ENCODE measurements at places on chromosomes 3 and 15.

DNA sequence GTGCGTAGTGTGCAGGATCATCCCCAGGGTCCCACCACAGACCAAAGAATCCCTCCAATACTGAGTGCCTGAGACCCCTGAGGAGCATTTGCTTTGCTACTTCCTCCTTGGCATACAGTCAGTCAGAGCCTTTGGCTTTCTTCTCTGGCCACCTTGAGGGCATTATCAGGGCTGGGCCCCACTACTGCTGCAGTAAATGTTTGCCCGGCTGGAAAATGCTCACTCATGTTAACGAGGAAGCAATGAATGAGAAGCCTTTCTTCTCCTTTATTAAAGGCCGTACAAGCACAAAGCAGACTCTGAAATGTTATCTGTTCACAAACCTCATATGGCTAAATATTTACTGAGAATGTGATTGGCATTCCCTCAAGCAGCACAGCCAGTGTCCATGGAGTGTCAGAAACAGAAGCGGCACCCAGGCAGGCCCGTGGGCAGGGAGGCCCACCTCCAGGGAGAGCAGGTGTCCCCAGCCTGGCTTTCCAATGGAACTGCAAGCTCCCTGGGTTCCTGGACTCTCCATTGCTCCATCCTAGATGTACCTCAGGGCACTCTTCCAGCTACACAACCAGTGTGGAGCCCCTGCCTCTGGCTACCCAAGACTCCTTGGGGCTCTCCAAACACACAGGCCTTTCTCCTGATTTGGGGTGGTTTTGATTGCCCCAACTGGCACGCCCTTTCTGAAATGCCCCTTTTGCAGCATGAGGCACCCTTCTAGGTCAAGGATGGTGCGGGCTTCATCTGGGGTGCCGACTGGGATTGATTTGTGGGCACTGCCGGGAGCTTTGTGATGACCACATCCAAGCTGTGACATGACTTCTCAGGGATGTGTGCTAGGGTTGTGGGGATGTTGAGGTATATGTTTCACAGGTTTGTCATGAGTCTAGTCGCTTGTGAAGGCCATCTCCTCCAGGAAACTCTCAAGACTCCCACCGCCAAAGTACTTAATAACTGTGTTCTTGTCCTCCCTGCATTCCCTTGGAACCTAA is 195.6 kb downstream of the FAM43A start:
- DNase-seq, result no peak

- DNase-seq, result no peak
Observed at GRCh38 chr3:69343875-69344274, 42.0 kb downstream of the FRMD4B start.

- no peak for DNase-seq
Observed at GRCh38 chr3:71636001-71636400, 52.5 kb upstream of the FOXP1 start.

DNA sequence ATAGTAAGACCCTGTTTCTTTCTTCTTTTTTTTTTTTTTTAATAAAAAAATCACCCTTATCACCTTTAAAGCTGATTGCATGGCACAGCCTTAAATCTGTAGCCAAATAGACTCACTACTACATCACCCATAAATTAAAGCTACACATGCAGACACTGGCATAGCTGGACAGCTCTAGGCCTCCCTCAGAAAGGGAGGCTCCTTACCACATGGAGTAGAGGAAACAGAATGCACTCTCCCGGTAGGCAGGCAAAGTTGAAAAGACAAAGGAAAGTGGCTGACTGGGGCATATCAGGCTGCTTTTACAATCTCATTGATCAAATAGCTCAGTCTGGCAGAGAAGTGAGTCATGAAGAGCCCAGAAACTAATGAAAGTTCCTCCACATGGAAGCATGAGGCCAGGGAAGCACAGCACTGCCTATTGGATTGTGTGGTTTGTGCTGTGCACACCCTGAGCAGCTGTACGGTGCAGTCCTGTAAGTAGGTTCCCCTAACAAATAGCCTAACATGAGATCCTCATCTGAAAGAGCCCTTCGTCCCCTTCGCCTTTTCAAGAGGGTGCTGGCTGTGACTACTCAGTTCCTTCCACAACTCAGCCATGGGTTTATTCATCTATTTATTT is 32.7 kb upstream of the FAM98B start:
- no peak for DNase-seq

- DNase-seq, result no peak
Observed at GRCh38 chr3:171981271-171981605, 58.1 kb upstream of the FNDC3B start.

- DNase-seq, result no peak
Observed at GRCh38 chr15:85141726-85142125, 160.1 kb downstream of the PDE8A start.

- no peak for DNase-seq
Observed at GRCh38 chr15:49290191-49290590, 120.1 kb downstream of the GALK2 start.

GRCh38 chr3:127572186-127572585 is 18.3 kb downstream of the TPRA1 start:
- no peak for DNase-seq

GRCh38 chr3:181568248-181568647 is 143.5 kb upstream of the SOX2 start:
- no peak for DNase-seq

DNA sequence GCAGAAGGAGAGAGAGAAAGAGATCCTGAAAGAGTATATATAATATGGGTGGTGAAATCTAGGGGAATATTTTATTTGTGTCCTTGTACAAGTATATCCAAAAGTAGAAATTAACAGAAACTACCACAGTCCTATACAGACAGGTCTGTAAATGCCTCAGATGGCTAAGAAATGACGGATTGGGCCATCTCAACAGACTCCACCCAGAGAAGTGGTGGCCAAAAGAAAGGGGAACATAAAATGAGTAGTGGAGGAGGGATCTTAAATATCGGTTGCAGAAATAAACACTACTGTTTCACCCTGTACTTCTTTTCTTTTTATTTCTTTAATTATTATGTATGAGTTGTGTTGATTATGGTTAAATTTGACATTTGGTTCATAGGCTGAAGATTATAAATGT is 47.7 kb downstream of the CCR3 start:
- no peak for DNase-seq

DNA sequence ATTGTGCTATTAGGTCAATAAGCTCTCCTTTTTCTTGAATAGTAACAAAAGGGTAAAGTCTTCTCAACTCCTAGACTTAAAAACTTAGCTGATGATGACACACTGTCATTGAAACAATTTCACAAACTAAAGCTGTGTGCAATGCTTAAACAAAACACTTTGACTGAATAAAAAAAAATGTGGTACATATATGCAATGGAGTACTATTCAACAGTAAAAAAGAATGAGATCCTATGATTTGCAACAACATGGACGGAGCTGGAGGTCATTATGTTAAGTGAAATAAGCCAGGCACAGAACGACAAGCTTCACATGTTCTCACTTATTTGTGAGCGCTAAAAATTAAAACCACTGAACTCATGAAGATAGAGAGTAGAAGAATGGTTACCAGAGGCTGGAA is 231.9 kb upstream of the UBE2E1 start:
- no peak for DNase-seq

- DNase-seq, result no peak
Observed at GRCh38 chr3:134654031-134654430, 3.2 kb upstream of the KY start.

GRCh38 chr3:121724130-121724529 is 25.4 kb downstream of the GOLGB1 start:
- DNase-seq, result no peak

DNA sequence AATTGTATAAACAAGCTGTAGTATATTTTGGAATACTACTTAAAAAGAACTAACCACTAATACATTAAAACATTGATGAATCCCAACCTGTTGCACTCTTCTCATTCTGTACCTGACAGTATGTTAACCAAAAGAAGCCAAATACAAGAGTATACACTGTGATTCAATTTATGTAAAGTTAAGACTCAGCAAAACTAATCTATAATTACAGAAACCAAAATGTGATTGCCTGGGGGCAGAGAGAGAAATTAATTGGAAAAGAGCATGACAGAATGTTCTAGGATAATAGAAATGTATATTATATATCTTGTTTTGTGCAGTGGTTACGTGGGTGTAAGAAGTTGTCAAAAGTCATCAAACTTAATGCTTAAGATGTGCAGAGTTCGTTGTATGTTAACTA is 31.1 kb downstream of the PIK3CA start:
- no peak for DNase-seq

- DNase-seq, result no peak
Observed at GRCh38 chr15:57256939-57257338, 119.4 kb upstream of the CGNL1 start.

DNA sequence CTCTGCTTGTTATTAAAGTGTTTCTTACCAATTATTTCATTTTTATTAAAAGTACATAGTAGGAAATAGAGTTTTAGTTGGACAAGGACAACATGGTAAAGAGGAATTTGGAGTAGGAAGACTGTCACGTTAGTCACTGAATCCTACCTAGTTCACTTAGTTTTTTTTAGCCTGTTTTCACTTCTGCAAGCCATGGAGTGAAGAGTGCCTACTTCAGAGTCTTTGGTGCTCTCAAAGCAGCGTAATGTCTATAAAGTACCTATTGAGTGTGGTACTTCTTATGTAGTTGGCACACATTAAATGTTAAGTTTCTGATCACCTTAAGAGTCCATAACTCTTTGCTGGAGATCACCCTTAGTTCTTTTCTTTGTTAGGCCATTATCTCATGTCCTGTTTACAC is 78.7 kb downstream of the LPP start:
- DNase-seq, result no peak

DNA sequence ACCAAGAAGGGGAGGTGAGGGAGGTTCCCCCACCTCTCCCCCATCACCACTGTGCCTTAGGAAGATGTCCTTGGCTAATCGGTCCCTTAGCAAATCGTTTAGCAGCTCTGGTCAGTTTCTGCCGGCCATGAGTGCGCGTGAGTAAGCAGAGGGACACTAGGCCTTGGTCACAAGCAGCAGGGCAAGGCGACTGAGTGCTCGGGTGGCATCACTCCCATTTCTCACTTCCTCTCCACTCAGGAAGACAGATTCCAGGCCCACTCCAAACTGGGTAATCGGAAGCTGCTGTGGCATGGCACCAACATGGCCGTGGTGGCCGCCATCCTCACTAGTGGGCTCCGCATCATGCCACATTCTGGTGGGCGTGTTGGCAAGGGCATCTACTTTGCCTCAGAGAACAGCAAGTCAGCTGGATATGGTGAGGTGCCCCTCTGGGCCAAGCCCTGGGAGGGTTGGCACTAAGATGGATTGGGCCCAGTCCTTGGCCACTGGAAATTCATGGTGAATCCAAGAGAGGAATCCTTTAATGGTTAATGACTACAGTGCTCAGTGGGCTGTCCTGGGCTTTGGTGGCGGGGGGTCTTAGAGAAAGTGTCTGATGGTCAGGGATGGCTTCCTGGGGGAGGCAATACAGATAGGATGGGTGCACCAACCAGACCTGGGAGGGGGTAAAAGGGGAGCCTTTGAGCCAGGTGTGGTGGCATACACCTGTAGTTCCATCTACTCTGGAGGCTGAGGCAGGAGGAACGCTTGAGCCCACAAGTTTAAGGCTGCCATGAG is 4.0 kb downstream of the PARP3 start:
- DNase-seq, result no peak

DNA sequence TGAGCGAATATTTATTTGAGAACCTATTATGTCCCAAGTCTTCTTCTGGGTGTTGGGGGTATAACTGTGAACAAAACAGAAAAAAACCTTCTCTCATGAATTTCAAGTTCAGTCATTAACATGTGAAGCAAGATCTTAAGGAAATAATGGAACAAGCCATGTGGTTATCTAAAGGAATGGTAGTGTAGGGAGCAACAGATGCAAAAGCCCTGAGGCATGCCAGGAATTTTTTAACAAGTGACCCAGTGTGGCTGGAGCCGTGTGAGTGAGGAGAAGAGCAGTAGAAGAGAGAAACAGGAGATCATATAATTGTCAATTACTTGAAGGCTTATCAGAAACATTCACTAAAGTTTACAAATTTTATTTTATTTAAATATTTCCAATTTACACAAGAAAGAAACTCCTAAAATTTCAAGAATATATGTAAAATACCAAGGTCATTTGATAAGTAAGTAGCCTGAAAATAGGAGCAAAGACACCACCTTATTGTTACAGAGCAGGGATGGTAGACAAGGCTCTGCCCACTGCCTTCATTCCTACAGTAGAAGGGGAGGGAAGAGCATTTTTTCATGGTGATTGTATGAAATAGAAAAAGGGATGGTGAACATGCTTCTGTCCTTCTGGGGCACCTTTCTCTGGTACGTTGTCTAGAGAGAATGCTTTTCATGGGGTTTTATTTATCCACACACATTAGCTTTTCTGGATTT is 345.1 kb downstream of the PLOD2 start:
- no peak for DNase-seq

GRCh38 chr3:58049143-58049785 is 41.0 kb downstream of the FLNB start:
- peak; percentile 88 for DNase-seq

Data from HTR-8/SVneo (cell line).